ENCODE measurements at places on chromosomes 5 and 9. TPM values are rescaled to one million over a fixed set of nuclear protein-coding genes. Genes with fewer than 3 reads are reported as not detected.

Gene CCDC187
- polyA plus RNA-seq = not detected

Gene MCIDAS
- polyA plus RNA-seq = not detected

Gene MYOZ3
- polyA plus RNA-seq = not detected

Gene LRRC70
- 0.33 TPM for polyA plus RNA-seq

Gene COL27A1
- polyA plus RNA-seq = not detected

Gene FPGS
- polyA plus RNA-seq = 49.4 TPM

Gene NTNG2
- 1.4 TPM for polyA plus RNA-seq

Gene FAM120A
- polyA plus RNA-seq = 14.0 TPM

Gene SHLD3
- 9.8 TPM for polyA plus RNA-seq

Gene CYLC2
- not detected for polyA plus RNA-seq

Gene SEMA4D
- 49.5 TPM for polyA plus RNA-seq

Gene DENND4C
- 46.0 TPM for polyA plus RNA-seq

Gene MELK
- 0.16 TPM for polyA plus RNA-seq

Gene MAN1B1
- 37.5 TPM for polyA plus RNA-seq
